ENCODE measurements at places on chromosomes 16 and 17.

- DNase-seq: peak; percentile 79
These were observed 16.7 kb downstream of the HSD11B2 start for GRCh38 chr16:67447508-67448076.

DNA sequence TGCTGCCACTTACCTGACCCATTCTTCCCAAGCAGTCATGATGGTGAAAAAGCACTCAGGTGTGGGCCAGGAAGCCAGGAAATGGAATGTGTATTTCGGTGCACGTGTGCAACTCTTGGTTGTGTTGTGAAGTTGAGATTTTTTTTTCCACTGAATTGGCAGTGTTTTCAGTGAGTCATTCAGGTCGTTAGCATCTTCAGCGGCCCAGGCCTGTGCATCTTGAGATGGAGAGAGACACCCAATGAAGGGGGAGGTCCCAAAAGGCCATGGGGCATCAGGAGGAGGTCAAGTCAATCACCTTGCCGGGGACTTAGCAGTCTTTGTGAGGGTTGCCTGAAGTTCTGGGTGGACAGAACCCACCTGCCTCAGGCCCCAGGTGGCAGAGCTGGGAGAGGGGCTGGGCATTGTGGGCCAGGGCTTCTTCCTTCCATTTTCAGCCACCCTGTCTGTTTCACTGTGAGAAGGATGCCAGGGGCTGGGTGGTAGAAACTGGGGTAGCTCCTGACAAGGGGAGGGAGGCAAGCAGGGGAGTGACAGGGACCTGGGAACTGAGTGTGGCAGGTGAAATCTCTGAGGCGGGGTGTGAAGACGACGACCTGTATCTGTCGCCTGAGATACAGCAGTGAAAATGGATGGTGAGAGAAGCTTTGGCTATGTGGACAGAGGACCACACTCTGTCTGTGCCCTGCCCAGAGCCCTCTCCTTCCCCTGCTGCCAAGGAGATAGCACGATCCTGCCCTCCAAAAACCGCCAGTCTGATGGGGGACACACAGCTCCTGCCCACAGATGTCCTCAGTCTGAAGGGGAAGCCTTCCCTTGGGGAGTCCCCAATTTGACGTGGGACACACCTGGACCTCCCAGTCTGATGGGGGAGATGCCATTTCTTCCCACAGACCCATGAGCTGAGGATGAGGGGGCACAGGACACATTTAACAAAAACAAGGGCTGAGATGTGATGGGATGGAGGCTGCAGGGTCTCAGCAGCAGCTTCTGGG is 11.9 kb downstream of the TBKBP1 start:
- DNase-seq: no peak

DNA sequence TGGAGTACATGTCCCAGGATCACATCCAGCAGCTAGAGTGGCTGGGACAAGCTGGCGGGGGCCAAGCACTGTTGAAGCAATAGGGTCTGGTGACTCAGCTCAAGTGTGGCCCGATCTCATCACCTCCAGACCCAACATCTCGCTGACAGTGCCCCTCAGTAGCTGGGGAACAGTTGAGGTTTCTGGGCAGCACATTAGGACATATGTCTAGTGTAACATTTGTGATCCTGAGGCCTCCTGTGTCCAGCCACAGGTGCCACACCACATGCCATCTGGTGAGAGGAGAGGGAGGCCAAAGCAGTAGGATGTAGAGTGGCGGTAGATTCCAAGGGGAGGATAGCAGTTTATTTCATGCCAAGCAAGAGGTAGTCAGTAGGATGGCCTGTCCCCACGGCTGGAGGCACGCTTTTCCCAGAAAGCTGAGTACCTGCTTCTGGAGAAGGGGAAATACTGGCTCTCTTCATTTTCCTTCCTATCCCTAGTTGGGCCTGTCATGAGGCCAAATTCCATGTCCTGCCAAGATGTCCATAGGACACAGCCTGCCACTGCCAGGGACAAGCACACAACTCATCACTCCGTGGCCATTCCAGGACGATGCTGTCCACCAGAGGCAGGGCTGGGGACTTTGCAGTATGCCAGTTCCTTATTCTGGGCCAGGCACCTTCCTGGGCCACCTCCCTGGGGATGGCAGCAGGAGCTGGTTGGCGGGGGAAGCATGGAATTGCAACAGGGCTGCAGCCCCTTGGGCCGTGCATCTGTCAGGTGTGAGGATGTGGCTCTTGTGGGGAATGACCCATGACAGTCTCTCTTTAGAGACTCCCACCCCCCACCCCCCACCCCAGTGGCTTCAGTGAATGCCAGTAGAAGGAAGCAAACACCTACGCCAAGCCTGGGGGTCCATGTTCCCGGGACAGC is 24.0 kb downstream of the GGA3 start:
- DNase-seq: no peak

- DNase-seq: peak; percentile 96
These were observed 3.3 kb downstream of the GRN start for GRCh38 chr17:44348234-44348987.

- DNase-seq: no peak
These were observed 73.0 kb downstream of the ABCC6 start for GRCh38 chr16:16150117-16150877.

DNA sequence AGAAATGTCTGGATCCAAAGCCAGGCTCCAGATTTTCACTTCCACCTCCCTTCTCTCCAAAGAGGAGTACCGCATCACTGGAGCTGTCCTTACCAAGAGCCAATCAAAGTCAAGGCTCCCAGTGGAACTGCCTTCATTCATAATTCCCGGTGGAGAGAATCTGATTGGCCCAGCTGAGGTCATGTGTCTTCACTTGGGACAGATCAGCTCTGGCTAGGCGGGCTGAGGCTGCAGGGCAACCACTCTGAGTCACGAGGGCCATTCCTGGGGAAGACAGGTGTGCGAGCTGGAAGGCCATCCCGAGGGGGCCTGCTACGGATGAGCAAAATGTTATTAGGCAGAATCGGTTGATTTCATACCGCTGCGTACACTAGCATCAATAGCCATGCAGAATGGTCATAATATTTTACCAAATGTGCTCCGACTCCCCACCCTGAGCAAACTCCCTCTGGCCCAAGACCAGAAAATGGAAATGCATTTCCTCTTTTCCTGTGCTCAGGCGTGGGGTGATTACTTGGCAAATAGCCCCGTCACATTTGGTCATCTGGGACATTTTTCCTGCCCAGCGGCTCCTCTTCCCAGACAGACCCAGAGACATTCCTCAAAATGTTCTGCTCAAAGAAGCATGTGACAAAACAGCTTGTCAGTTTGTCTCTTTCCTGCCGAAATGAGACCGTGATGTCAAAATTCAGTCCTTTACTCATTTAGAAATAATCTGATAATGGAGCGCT is 111.1 kb downstream of the AIPL1 start:
- DNase-seq: no peak

- no peak for DNase-seq
These were observed 51.2 kb downstream of the ABAT start for GRCh38 chr16:8725513-8726178.

GRCh38 chr16:30380803-30381208 is 1.6 kb downstream of the SEPTIN1 start:
- DNase-seq: no peak

- peak; percentile 64 for DNase-seq
These were observed 170.3 kb downstream of the CHD9 start for GRCh38 chr16:53224951-53225533.

- DNase-seq: peak; percentile 0
These were observed 743 bp downstream of the ZNF624 start for GRCh38 chr17:16652847-16653366.

DNA sequence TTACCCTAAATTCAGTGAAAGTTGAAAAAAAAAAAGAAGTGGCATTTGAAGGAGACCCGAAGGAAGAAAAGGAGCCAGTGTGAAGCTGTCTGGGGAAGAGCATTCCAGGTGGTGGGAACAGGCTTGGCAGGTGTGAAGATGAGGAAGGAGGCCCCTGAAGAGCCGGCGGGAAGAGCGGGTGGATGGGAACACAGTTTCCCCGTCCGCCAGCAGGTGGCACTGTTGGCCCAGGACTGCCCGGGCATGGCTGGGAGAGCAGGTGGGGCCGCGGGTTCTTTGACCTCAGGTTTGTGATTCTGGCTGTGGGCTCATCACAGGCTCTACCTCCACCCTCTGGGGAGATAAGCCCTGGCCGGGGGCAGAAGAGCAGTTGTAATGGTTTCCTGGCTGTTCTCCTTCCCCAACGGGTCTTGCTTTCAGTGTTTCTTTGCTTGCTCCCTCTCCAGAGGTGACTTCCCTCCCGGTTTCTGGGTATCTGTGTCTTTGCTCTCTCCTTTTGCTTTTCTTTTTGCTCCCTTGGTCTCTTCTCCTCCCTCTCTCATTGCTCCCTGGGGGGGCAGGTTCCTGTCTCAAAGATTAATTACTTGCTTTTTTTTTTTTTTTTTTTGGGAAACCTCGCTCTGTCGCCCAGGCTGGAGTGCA is 32.3 kb downstream of the RAP1GAP2 start:
- peak; percentile 71 for DNase-seq

DNA sequence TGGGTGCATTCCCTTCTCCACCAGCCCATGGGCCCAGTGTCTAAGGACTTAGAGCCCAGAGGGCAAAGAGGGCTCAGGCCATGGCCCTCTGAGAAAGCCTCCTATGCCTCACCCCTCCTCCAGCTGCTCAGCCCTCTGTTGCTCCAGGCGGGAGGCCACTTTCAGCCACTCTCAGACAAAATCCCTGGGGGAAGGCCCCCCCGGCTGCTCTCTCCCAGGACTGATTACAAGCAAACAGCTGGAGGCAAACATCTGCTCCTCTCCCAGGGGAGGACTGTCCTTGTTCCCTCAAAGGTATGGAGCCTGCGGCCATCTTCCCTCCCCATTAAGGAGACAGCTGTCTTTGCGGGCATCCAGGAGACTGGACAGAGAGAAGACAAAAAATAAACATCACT is 54.9 kb upstream of the DLX4 start:
- no peak for DNase-seq

GRCh38 chr16:59045501-59045900 is 311.4 kb upstream of the GOT2 start:
- no peak for DNase-seq

GRCh38 chr17:42005166-42005565 is 12.1 kb downstream of the DNAJC7 start:
- DNase-seq: no peak

DNA sequence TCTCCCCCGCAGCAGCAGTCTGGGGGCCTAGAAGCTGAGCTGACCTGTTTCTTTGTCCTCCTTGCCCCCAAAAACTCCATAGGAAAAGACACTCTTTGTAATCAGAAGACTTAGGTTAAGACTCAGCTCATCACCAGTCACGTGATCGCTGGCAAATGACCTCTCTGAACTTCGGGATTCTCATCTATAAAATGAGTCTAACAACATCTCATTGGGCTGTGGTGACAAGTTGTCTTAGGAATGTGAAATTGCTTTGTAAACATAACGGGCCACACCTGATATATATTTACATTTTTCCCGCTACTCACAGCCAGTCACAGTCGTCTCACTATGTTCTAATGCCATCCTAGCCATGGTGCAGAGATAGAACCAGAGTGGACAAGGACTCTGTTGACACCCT is 86.0 kb upstream of the LHX1 start:
- no peak for DNase-seq

DNA sequence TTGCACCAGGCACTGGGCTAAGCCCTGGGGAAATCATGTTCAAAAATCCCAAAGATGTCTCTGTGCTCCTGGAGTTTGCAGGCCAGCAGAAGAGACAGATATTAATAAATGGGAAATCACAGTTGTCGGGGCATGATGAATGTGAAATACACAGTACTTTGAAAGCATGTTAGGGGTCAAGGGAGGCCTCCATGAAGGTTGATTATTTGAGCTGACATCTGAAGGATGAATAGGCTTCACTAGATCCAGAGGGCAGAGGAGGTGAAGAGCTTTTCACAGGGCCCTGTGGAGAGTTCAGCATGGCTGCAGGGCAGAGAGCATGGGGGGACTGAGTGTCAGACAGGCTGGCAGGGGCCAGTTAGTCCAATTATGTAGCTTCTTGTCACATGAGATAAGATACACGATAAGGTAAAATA is 2.6 kb downstream of the ANKRD40CL start:
- DNase-seq: no peak

DNA sequence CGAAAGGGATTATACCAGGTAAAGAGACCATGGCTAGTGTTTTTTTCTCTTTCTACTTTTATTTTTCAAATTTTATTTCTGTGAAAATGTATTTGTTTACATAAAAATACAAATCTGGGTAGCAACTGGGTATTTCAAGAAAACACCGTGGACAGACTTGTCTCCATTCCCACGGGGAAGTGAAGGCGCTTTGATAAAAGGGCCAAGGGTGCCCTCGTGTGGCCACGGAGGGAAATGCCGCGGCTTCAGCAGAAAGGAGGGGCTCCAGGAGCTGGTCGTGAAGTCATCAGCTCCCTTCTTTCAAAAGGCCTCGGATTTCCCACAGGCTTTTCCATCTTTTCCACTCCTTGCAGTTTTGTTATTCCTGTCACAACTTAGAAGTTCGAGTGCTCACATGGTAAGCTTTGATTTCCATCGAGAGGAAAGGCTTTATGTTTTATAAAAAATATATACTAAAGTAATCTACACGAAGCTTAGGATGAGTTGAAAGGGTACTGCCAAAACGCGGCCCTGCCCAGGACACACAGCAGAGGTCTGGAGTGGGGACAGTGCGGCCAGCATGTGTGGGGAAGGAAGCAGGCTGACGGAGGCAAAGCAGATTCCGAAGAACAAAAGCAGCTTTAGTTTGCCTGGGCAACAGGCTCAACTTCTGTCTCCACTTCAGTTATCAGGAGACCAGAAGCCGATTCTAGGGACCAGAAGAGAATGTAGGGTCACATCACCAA is 15.3 kb upstream of the MNT start:
- DNase-seq: peak; percentile 93

DNA sequence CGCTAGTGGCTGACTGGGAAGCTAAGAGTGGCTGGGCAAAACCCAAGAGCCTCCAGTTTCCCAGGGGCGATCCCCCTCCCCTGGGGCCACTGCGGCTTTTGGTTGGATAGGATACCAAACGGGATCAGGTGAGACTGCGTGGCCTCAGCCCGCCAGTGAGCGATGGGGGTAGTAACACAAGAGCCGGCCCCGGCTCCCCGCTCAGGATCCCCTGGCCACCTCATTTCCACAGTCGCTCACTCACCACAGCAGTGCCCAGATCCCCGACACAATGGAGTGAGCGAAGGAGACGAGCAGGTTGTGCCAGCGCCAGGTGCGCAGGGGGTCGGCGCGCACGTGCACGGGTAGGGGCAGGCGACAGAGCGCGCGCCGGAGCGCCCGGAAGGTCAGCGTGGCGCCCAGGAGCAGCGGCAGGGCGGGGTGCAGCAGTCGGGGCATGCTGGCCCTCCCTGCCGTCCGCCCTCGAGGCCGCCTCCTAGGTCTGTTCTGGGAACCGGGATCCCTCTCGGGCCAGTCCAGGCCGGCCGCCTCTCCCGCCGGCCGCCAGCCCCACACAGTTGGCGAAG is 290 bp downstream of the TLCD1 start:
- DNase-seq: no peak

- DNase-seq: no peak
These were observed 407.5 kb upstream of the HSBP1 start for GRCh38 chr16:83400234-83400633.

GRCh38 chr17:49525831-49526741 is 31.0 kb downstream of the NGFR start:
- DNase-seq: no peak

Data from suppressor macrophage treated with lipopolysaccharide for 4 hours (primary cell).